Activated T-cell treated with anti-CD3 and anti-CD28 coated beads for 1 hour (primary cell): ENCODE measurements at places on chromosomes 3 and 15.

- no peak for DNase-seq
Measured at GRCh38 chr3:79362571-79363270, 405.1 kb downstream of the ROBO1 start.

- no peak for DNase-seq
Measured at GRCh38 chr15:37098468-37099318, 1.7 kb downstream of the MEIS2 start.

DNA sequence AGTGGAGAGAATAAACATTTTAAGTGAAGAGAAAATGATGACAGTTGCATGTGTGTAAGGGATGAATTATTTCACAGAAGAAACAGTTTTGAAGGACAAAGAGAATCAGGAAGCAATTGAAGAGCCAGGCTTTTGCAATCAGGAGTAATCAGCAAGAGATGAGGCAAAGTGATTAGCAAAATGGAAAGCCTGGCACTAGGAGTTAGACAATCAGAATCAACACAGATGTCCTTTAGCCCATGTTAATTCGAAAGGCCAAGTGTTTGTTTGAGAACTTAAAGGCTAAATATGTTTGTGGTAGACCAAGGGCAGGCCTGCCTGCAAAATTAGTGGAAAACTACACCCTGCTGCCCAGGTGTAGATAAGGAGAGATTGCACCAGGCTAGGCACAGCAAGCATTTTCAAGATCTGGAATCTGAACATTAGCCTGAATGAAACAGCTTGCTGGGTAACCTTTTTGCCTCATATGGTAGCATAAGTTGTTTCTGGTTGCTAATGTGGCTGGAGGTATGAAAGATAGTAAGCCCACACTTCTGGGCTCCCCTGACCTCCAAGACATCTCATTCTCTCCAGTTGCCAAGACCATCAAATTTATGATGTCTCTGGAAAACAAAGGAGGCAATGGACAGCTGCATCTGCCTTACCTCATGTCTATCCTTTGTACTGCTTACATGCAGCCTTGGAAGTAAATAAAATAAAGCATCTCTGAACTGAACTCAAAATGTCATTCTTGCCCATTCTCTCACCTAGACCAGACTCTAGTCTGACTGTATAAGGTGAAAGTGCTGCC is 22.0 kb upstream of the LEKR1 start:
- no peak for DNase-seq

DNA sequence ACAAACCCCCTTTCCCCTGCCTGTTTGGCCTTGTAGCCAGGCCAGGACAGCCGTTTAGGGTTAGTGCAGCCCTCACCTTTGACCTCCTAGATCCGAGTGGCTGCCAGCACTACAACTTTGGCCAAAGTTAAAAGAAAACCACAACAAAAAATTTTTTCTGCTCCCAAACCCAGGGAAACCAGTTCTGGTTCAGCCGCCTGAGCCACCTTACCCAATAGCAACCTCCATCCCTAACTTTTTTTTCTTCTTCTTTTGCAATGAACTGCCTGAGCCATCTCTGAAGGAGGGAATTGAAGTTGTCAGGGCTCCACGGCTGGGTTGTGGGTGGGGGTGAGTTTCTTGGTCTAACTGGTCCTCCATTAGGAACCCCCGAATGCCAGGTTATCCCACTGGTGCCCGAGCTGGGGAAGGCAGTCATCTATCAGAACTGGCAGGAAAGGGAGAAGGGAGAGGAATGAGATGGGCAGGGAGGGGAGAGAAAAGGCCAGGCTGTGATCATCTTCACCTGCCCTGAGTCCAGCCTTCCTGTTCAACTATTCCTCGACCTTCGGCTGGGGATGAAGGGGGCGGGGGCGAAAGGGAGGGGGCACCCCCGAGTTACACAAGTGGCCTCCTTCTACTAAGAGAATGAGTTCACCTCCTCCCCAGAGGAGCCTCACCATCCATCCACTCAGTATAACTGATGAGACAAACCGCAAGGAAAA is 6.2 kb upstream of the NR2F2 start:
- DNase-seq: no peak

DNA sequence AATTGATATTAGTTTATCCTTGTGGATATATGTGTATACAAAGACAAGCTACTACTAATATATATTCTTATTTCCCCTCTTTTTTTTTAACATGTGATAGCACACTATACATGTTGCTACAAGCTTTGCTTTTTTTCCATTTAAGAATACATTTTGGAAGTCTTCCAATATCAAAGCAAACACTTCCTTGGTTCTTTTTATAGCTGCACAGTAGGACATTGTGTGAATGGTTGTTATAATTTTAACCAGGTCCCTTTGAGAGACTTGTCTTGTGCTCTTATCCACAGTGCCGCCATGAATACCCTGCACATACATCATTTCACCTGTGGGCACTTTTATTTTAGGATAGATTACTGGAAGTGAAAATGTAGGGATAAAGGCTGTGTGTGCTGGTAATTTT is 88.7 kb downstream of the CACNA2D3 start:
- no peak for DNase-seq

GRCh38 chr15:37756407-37756806 is 178.0 kb upstream of the TMCO5A start:
- no peak for DNase-seq
